ENCODE measurements at places on chromosomes 1 and 21.

DNA sequence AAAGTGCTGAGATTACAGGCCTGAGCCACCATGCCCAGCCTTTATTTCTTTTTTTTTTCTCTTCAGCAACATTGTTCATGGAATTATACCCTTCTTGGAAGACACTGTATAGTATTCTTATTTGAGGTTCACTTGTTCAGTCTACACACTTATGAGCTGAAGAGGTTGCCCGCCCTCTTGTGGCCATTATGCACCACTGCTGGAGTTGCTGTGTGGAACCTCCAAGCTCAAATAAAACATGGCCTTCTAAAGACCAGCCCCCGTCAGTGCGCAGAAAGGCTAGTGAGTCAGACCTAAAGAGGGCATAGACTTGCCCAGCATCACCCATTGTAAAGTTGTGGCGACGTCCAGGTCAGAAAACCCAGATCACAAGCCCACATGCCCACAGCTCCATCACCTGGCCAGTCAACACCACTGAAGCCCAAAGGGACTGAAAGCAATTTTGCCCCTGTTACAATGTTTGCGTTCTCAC is 20.4 kb downstream of the LURAP1 start:
- peak; percentile 68 for DNase-seq

DNA sequence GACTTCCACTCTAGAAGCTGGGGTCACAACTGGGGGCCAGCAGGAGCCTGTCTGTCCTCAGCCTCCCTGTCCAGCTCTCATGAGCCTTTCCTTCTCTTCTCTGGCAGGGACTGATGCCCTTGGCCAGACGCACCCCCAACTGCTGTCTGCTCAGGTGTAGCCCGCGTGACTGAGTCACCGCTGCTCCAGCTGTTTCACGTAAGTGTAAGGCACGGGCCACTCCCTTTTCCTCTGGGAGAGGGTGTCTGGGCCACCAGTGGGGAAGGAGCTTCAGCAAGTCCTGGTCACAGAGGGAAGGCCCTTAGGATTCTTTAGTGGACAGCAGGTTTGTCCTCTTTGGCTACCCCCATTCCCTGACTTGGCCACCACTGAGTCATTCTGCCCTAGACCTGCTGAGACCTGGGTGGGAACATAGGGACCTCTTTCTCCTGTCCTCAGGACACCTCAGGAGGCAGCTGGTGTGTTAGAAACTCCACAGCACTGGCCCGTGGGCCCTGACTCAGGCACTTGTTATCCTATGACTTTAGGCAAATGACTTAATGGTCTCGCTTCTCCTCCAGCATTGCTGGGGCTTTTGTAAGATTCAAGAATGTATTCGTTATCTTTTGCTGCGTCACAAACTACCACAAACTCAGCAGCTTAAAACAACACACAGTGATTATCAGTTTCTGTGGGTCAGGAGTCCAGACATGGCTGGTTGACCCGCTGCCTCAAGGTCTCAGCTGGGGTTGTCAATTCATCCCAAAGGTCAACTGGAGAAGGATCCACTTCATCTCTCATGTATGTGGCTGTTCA is 64.8 kb downstream of the FAM163A start:
- DNase-seq = no peak

- DNase-seq = no peak
These were observed 18.2 kb downstream of the CAP1 start for GRCh38 chr1:40058453-40059337.

- DNase-seq = no peak
These were observed 10.5 kb upstream of the SYNC start for GRCh38 chr1:32713081-32713480.

DNA sequence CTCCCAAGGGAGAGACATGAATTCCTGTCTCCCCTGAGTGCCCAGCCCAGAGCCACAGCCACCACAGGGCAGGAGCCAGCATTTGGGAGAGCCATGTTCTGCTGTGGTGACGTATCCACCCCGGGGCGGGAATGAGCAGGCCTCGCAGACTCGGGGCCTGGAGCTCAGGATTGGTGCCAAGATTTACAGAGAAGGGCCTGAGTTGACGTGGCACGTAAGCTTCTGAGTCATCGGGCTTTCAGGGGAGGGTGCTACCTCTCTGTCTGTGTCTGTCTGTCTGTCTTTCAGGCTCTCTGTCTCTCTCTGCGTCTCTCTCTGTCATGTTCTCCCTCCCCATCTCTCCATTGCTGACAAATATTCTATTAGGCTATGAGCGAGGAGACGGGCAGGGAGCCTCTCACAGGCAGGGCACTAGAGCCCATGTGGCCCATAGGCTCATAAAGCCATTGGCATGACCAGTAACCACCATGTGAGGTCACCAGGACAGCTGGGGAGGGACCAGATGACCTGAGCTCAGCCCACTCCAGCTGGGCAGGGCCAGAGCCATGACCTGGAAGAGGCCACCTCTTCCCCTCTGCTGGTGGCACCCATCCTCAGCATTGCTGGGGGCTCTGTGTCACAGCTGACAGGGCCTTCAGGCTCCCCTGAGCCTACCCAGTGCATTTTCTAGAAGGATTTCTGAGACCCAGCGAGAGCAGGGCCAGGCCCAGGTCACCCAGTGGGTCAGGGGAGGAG is 300.0 kb upstream of the VAMP3 start:
- peak; percentile 47 for DNase-seq

DNA sequence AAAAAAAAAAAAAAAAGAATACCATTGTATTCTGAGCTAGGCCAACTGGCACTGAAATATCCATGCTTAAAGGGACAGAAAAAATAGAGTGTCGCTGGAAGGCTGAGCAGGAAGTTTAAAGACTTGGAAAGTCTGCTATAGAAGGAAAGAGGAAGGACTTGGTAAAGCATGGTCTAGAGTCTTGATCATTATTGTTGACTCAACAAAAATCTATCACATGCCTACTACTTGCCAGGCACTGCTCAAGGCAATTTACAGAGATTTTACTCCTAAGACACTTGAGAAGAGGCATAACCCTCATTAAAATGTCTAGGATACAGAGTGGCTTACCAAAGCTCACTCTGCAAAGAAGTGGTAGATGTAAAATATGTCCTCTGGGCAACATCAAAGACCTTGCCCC is 324.0 kb upstream of the DAB1 start:
- DNase-seq = no peak

DNA sequence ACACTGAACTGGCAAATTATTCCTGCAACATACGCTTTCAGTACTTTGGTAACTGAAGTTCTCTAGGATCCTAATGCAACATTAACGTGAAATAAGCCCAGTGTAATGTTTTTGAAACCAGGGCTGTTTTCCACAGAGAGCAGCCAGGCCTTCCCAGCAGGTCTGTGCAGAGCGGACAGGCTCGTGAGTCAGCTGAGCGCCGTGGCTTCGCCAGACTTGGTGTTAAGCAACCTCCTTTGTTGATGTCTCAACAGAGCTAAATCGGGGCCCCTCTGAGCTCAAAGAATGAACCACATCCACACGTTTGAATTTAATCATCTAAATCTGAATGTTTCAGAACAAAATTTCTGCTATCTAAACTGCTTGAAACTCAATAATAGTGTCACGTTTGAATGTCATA is 181.8 kb upstream of the FMN2 start:
- no peak for DNase-seq

GRCh38 chr1:169511316-169512005 is 25.7 kb upstream of the SLC19A2 start:
- DNase-seq = no peak

GRCh38 chr1:26530895-26531598 is 1.5 kb downstream of the RPS6KA1 start:
- DNase-seq = no peak

GRCh38 chr1:244326757-244327156 is 125.0 kb downstream of the ADSS2 start:
- DNase-seq = no peak

GRCh38 chr1:10687251-10687651 is 109.2 kb downstream of the CASZ1 start:
- no peak for DNase-seq

DNA sequence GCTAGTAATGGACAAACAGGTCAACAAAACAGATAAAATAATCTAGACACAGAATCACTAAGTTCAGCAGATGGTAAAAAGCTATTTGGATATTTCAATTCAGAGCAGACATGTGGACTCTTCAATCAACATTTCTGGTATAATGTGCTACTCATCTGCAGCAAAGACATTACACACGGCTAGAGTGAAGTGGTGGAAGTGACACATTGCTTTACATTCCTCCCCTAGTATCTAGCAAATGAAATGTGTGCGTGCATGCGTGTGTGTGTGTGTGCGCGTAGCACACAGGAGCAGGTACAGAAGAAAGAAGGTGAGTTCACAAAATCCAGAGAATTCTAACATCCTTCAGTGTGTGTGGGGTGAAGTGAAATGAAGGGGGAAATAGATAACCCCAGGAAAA is 8.3 kb downstream of the AHCTF1 start:
- no peak for DNase-seq

DNA sequence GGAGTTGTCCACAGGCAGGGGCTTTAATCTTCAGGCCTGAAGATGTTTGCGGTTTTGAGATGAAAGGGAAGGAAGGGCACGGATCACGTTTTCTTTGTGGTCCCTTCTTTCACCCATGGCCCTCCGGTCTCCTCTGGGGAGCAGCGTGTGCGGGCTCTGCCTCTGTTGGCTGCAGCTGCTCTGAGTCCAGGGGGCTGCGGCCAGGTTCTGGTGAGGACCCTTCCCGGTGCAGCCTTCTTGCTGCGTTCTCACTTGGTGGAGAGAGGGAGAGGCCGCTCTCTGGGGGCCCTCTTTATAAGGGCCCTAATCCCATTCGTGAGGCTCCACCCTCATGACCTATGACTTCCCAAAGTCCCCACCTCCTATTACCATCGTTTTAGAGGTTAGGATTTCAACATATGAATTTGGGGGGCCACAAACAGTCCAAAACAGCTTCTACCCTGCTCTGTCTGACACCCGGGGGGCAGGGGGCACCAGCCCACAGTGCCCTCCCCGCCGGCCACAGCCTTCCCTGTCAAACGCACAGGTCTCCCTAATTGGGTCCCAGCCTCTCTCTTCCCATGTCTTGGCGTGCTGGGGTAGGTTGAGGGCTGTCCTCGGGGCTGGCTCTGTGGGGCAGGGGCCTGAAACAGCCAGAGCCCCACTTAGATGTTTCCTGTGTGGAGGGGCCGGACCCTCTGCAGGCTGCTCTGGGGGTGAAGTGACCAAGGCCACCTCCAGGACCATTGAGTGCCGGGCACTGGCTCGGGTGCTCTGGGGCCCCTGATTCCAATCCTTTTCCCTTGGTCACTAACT is 100.1 kb upstream of the C1orf174 start:
- no peak for DNase-seq

GRCh38 chr1:99017655-99018054 is 13.0 kb upstream of the PLPPR5 start:
- no peak for DNase-seq

- DNase-seq = no peak
These were observed 455.5 kb downstream of the TTLL7 start for GRCh38 chr1:83543222-83543973.

- no peak for DNase-seq
These were observed 11.1 kb downstream of the TNNI3K start for GRCh38 chr1:74246315-74246714.

GRCh38 chr1:78854556-78854955 is 152.0 kb downstream of the ADGRL4 start:
- no peak for DNase-seq

DNA sequence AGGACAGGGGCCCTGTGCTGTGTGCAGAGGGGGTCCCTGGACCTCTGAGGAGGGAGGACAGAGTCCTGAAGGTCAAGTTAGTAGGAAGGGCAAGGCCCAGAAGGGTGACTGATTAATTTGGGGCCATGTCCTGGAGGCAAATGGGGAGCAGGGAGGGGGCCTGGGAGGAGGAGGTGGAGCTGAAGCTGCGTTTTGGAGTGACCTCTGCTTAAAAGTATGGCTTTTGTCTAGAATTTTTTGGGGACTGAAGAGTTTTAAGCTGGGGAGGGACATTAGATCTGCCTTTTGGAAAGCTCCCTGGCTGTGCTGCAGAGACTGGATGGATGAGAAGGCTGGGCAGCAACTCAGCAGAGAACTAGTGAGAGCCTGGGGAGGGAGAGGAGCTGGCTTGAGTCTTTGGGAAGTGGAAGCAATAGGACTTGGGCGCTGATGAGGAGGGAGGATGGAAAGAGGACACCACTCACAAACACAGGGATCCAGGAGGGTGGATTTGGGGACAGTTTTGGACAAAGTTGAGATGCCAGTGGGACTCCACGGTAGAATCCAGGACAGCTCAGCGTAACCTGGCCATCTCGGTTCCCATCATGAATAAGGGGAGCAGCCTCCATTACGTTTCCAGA is 52.9 kb downstream of the ACBD3 start:
- DNase-seq = no peak

- DNase-seq = no peak
These were observed 56.6 kb upstream of the PPP2R5A start for GRCh38 chr1:212228591-212229119.

Measured in activated CD4-positive, alpha-beta T cell treated with anti-CD3 and anti-CD28 coated beads, Interleukin-2, amount 50 U/mL, for 48 hours (primary cell).